ENCODE measurements at places on chromosomes 16 and 17.
A peak's percentile ranks its signal among the peaks of the same experiment; 100 is the strongest.

DNA sequence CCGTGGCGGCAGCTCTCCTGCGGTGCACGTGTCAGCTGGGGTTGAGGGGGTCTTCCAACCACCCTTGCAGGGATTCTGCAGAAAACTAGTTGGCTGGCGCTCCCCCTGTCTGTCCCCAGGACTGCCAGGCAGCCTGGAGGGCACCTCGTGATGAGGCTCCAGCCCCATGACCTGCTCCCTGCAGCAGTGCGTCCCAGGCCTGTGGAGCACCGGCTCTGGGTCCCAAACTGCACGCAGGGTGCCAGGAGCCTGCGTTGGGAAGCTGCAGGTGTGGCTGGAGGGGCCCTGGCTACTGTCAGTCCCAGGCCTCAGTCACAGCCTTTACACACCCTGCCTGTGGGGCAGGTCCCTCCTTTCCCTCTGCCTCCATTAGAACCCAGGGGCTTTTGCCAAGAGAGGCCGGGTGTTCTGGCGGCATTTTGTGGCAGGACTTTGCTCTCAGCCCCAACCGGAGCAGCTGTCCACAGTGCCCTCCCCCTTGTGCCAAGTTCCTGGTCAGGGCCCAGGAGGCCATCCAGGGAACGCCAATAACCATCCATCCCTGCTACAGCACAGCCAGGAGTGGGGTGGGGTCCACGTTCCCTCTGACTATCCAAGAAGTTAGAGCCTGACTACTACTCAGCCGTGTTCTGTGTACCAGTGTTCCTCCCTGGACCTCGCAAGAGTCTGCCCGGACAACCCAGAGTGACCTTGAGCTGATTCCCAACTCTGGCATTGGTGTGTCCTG, 9.2 kb downstream of the CHMP6 start:
- no peak for DNase-seq

- DNase-seq, result no peak
These were observed 3.6 kb downstream of the TAOK2 start for GRCh38 chr16:29977063-29977825.

- peak; percentile 84 for DNase-seq
These were observed 723 bp upstream of the SPAG5 start for GRCh38 chr17:28599311-28600184.

- no peak for DNase-seq
These were observed 26.0 kb downstream of the PLD6 start for GRCh38 chr17:17180141-17180603.

DNA sequence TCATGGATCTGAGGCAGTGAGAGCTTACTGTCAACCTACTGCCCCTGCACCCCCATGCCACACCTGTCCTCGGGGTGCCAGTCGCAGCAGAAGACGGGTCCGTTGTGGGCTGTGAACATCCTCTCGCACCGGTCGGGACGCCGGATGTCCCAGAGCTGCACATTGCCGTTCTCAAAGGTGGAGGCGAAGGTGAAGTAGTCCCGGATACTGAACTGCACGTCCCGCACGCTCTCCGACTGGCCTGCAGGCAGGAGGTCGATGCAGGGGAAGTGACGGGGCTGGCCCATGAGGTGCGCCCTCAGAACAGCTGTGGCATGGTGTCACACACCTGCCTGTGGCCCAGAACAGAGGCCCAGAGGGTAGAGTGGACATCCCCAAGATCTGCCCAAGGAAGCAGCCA, 2.7 kb downstream of the WDR24 start:
- DNase-seq, result no peak

- no peak for DNase-seq
These were observed 263.9 kb downstream of the C16orf95 start for GRCh38 chr16:87053016-87053982.

GRCh38 chr17:81519284-81520020, 6.9 kb upstream of the ACTG1 start:
- peak; percentile 70 for DNase-seq

DNA sequence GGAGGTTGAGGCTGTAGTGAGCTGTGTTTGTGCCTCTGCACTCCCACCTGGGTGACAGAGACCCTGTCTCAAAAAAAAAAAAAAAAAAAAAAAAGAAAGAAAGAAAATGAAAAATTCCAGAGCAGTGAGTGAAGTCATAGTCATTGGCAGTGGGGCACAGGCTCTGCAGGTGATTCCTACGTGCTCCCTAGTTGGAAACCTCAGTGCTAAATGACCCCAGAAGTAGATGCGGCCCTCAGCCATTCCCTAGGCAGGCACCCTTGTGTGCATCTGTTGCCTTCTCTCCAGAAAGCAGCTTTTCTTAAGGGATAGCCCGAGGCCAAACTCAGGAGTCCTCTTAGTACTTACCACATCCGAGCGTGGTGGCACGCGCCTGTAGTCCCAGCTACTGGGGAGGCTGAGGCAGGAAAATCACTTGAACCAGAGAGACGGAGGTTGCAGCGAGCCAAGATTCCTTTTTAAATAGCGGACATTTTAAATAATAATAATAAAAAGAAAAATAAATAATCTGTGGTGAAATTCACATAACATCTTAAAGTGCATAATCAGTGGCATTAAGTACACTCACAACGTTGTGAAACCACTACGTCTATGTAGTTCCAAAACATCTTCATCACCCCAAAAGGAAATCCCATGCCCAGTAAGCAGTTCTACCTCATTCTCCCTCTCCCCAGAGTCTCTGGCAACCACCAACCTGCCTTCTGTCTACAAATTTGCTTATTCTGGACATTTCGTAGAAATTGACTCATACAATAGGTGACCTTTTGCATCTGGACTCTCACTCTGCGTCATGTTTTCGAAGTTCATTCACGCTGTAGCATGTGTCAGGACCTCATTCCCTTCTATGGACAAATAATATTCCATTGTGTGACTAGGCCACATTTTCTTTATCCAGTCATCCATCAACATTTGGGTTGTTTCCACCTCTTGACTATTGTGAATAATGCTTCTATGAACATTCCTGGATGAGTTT, 12.5 kb upstream of the SPHK1 start:
- DNase-seq, result peak; percentile 78

GRCh38 chr16:66326991-66327513, 39.4 kb upstream of the CDH5 start:
- peak; percentile 65 for DNase-seq

DNA sequence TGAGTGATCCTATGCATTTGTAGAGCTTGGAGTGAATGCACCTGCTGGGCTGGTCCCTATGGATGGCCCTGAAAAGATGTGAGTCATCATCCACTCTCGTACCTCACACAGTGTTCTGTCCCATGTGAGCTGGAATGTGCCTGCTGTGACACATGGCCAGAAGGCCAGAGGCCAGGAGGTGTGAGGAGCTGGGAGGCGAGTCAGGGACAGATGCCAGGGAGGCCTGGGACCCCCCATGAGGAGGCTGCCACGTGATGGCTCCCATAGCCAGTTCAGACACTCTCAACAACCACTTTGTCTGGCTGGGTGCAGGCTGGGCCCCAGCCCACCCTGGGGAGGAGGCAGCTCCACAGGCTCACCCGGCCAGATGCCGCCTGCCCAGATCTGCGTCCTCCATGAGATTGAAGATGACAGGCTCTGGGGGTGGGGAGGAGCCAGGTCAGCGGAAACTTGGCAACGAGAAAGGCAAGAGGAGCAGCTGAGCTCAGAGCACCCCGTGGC, 168.8 kb downstream of the C16orf78 start:
- peak; percentile 21 for DNase-seq

- DNase-seq, result no peak
These were observed 492 bp downstream of the ERAL1 start for GRCh38 chr17:28855336-28855679.

GRCh38 chr16:31874366-31875111, 932 bp downstream of the ZNF267 start:
- DNase-seq, result peak; percentile 58

DNA sequence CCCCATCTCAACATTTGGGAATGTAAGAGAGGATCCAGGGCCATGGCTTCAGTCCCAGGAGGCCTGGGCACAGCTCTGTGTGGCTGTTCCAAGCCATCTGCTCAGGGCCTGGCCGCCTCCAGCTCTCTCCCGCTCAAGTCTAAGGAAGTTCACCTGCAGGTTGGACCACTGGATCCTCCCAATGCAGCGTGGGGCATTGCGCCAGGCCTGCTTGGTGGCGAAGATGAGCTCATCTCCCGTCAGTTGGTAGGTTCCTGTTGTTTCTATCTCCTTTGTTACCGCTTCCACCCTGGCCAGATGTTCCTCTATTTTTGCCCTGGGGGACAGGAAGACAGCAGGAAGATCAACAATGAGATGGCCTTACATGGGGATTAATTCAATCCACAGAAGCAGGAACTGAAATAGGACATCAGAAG, 17.5 kb downstream of the NOS2 start:
- no peak for DNase-seq

DNA sequence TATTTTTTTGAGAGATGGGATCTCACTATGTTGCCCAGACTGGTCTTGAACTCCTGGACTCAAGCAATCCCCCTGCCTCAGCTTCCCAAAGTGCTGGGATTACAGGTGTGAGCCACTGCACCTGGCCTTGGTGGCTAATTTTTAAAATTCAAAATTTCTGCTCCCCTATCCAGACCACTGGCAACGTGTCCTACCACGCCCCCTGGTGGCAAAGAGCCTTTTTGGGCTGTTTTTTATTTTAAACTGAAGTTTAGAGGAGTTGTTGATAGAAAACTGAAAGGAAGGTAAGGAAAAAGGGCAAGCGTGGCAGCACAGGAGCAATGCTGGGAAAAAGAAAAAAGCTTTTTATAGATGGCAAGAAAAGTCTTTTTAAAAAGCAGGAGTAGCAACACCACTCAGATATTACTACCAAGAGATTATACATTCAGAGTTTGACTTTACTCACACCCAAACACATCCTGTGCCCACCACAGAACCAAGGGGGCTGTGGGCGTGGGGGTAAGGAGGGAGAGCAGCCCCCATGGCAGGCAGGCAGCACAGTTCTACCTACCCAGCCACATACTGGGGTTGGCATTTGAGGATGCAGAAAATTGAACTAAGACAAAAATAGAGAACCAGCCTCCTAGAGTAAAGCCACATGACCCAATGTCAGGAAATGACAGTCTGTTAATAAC, 4.2 kb upstream of the MXRA7 start:
- DNase-seq, result peak; percentile 79

DNA sequence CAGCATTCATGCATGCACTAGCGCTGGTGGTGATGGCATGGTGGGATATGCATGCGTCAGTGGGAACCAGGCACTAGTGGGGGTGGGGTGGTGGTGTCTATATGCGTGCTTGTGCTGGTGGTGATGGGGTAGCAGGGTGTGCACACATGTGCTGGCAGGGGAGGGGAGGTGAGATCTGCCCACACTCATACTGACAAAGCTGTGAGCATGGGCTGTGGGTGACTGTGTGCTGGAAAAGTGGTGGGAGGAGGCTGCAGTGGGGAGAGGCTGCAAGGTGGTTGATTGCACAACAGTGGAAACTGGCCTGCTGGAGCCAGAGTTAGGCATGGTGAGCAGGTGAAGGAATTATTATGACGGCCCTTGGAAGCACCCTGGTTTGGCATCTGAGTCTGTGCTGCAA, 31.3 kb upstream of the TEKT1 start:
- no peak for DNase-seq

GRCh38 chr16:67425061-67425460, 5.9 kb upstream of the HSD11B2 start:
- no peak for DNase-seq

- DNase-seq, result no peak
These were observed 77.5 kb downstream of the KANSL1 start for GRCh38 chr17:46115699-46116098.

GRCh38 chr17:72397687-72398086, 276.9 kb downstream of the SOX9 start:
- no peak for DNase-seq

DNA sequence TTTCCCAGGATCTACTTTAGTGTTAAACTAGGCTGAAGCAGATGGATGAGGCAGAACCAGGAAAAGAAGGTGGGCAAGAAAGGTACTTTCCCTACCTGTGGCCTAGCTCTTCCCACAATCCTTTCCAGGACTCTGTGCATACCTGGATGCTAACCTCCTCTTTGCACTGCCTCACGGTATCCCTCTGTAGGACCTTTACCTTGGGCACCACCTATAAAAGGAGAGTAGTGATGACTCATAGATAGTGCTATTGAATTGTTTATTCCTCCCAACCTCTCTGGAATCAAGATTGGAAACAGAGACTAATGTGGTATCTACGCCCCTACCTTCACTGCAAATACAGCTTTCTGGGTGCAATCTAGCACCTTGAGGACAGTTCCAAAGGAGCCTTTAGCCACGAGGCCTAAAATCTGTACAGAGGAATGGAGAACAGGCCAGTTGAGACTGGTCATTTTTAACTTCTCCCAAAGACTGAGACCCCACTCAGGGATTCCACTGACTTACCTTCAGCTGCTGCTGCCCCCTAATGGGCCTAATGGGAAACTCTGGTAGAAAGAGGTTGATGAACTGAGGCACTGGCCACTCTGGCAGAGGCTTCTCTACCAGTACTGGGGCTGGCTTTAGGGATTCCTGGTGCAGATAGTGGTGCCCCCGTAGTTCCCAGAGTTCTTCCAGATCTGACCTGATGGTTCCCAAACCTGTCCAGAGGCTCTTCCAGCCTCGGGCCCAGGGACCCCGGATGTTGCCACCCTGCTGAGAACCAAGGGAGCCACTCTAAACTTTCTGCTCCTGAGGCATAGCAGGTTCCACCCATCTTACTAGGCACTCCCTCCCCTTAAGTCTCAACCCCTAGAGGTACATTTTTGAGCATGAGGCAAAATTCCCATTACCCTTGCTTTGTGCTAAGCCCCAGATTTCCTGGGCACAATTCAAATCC, 781 bp downstream of the RSKR start:
- DNase-seq, result peak; percentile 61

DNA sequence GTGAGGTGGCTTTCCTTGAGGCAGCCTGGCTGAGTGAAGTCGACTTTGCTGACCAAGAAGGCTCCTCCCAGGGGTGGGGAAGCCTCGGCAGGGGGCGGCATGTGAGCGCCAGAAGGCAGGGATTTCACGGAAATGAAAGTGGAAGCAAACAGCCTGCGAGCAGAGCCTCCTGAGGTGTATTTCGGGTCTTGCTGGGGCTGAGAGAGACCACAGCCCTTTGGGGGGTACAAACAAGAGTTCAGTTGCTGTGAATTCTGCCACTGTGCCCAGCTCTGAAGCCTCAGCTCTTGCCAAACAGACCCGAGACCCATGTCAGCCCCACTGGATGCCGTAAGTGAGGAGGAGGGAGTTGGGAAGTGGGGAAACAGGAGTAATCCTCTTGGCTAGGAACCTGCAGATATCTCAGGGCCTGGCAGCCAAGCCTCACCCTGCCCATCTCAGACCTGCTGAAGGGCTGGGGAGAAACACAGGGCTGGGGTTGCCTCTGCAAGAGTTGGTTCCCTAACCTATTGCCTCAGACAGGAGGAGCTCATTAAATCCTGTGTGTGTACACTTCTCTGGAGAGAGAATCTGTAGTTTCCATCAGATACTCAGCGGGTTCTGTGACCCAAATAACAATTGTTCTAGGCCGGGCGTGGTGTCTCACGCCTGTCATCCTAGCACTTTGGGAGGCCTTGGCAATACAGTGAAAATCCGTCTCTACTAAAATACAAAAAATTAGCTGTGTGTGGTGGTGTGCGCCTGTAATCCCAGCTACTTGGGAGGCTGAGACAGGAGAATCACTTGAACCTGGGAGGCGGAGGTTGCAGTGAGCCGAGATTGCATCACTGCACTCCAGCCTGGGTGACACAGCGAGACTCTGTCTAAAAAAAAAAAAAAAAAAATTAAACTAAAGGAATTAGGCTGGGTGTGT, at the start of gene IFI35:
IFI35 (plus strand) TSS at position 146 of the 913 bp plus-strand sequence; CDS start at position 310, 164 bp downstream.
- peak; percentile 90 for DNase-seq

- peak; percentile 52 for DNase-seq
These were observed 71.9 kb downstream of the N4BP1 start for GRCh38 chr16:48537909-48538745.
